Thoracic aorta (tissue), 2 donors: ENCODE measurements at places on chromosomes 12 and 14. TPM values are rescaled to one million over a fixed set of nuclear protein-coding genes. Genes with fewer than 3 reads are reported as not detected.

The TRHDE gene
- 3.7 TPM for total RNA-seq

The VWF gene
- 164 TPM for total RNA-seq

The GDF3 gene
- total RNA-seq = not detected

DNA sequence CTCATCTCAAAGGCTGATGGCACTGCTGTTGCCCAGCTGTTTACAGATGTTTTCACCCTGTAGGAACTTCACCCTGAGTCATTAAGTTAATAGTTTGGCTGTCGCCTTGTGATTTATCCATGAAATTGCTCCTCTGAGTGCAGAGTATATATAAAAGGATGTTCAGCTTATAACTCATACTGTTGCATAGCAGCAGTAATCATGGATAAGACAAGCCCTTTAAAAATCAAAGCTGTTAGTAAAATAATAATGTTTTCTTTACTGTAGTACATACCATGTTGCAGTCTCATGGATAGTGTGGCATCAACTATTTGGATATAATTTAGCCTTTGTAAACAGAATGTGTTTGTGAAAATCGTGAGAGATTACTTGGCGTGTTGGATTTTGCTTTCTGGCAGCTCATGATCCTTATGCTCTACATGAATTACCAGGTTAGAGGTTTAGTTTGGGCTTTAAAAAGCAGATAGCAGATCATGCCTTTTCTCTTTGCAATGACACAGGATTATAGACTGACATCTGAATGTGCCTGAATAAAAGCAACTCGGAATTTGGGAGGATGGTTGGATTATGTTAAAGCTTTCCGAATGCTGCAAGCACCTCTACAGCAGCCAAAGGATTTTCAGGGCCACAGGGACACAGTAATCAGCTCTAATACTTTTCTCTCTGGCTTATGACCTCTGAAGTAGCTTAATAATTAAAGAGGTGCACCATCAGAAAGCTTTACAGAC, 279.7 kb upstream of the ATP2B1 start:
- no peak for DNase-seq

DNA sequence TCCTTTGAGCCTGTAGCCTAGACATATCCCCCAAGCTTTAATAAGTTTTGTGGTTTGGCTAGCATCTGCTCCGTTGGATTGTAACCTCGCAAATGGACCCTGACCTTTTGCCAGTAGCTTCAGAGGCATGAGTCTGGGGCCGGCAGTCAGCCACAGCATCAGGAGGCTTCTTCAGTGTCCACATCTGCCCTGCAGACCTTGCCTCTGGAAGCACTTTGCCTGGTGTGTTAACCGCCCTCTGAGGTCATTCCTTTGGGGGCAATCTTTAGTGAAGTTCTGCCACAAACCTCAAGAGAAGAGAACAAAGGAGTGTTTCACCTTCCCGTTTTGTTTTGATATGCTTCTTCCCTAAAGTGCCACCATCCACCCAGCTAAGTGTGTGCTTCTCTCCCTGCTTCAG, 71.4 kb downstream of the GNS start:
- DNase-seq = no peak

GRCh38 chr14:92888896-92889295, 34.1 kb upstream of the CHGA start:
- no peak for DNase-seq

DNA sequence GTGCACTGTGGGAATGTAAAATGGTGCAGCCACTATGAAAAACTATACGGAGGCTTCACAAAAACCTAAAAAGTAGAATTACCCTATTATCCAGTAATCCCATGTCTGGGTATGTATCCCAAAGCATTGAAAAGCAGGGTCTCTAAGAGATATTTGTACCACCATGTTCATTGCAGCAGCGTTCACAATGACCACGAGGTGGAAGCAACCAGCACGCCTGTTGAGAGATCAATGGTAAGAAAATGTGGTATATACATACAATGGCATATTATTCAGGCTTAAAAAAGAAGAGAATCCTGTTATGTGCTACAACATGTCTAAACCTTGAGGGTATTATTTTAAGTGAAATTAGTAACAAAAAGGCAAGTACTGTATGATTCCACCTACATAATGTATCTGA, 910 bp upstream of the NOPCHAP1 start:
- DNase-seq = no peak

The BDKRB2 gene
- total RNA-seq = 2.6 TPM

- DNase-seq = no peak
These were observed 358.4 kb downstream of the DPF3 start for GRCh38 chr14:72535485-72535884.

The KRT78 gene
- total RNA-seq = not detected

The GRIP1 gene
- 0.28 TPM for total RNA-seq

- DNase-seq = no peak
These were observed 574.3 kb downstream of the KCNH5 start for GRCh38 chr14:62470935-62471334.

The TAS2R7 gene
- not detected for total RNA-seq

DNA sequence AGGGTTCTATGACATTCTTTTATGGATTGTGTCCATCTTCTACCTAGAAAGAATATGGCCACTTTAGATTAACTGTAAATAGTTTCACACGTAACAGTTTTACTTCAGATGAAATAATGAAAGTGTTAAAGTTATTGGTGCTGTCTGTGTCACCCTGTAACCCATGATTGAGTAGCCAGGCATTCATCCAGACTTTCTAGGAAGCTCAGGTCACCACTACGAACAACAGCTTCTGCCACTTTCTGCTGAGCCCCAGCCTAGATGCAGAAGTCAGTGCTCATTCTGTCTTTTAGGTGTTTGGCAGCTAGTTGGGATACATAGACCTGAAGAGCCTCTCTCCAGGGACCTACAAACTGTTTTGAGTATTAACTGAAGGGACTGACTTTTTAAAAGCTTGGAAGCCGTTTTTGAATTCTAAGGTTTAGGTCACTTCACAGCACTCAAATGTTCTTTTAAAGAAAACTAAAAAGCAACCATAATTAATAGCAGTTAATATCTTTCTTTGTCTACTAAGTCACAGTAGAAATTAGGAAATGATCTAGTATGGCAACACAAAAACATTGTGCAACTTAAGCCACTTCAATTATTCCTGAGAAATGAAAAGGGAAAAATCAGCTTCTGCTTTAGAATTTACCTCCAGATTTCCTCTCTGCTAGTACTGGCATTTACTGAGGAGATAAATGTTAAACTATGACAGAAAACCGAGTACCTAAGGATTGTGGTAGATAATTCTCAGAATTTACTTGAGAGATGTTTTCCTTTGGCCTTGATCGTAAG, 266.9 kb downstream of the CCDC91 start:
- DNase-seq = no peak

DNA sequence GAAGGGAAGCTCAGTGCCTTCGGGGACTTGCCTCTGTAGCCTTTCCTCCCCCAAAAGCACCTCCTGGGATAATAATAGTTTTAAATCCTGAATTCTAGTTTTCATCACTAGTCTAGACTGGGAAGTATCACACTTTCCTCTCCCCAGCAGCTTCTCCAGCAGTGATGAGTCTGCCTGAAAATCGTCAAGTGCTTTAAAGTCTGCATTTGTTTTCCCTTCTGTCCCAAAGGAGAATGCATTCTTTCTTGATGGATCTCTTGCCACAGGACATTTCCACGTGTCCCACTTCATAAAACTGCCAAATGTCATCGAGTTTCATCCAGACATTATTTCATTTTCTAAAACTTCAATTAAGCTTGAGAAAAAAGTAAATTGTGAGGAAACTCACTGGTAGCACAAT, 15.0 kb downstream of the CSRP2 start:
- no peak for DNase-seq

DNA sequence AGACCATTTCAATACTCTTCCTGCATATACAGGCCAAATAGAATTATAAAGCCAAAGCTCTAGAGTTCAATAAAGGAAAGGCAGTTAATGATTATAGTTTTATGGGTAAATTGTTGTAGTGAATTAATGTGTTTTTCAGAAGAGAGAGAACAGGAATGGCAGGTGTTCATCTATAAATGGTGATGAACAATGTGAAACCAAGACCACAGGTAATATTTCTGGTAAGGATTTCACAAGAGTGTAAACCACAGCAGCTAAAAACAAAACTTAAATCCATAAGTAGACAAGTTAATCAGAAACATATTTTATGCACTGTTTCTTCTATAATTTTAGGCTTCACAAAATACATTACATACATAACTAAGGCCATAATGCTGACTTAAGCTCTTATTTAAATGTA, 204.4 kb downstream of the SYT1 start:
- DNase-seq = no peak

The DYNC1H1 gene
- 517 TPM for total RNA-seq

The SMIM41 gene
- not detected for total RNA-seq

DNA sequence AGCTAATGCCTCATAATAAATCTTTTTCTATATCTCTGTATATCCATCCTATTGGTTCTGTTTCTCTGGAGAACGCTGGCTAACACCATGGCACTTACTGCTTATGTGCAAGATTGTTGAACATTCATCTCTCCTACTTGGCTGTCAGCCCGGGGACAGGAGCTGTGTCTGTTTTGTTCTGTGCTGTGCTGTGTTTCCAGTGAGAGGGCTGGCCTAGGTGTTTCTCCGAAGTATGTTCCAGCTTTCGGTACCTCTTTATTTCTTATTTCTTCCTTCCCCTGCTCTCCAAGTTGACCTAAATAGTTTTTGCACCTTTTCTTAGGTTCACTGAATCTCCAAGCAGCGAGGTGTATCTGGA, 18.8 kb upstream of the NR4A1 start:
- peak; percentile 70 for DNase-seq

DNA sequence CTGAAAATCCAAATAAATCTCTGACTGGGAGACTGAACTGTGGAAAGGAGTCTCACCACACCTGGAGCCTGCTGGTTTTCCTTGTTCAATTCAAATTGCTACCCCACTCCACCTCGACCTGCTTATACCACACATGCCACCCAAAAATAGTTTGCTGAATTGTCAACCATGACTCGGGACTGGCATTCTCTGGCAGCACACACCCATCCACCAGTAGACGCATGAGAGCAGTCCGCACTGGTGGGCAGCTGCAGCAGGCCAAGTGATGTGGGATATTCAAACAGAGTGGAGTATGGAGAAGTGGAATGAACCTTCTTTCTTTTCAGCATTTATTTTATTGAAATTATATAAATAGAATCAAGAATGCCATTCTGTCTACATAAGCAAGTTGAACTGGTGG, 38.7 kb upstream of the SYCP3 start:
- DNase-seq = no peak

The NAV3 gene
- total RNA-seq = 11.6 TPM

The MMP19 gene
- total RNA-seq = 72.9 TPM

DNA sequence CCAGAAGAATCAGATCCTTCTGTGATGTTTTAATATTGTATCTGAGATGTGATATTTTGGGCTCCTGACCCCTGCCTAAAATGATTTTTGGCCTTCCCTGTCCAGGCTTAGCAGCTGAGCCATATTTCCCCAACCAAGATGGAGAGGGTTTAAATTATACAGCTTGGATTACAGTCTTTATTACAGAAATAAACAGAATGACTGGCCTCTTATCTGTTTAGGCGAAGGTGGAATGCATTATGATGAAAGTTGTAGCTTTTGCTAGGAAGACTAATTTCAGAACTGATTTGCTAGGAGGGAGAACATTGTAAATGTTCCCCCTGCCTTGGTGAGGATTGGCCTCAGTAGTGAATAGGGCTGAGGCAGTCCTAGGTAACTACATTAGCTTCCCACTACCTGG, 23.3 kb downstream of the BMAL2 start:
- DNase-seq = no peak

The RHEBL1 gene
- total RNA-seq = 1.3 TPM

GRCh38 chr14:33952541-33952940, 1.7 kb upstream of the EGLN3 start:
- no peak for DNase-seq

DNA sequence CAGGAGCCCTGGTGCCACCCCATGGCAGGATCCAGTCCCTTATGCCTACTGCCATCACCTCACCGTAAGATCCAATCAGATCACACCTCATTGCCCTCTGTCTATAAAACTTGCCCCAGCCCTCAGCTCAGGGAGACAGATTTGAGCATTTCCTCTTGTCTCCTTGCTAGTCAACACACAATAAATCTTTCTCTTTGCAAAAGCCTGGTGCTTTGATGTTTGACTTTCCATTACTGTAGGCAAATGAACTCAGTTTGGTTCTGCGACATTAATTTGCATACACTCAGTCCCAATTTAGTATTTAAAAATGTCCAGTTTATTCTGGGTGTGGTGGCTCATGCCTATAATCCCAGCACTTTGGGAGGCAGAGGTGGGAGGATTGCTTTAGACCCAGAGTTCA, 188.4 kb downstream of the AEBP2 start:
- no peak for DNase-seq

The PAPOLA gene
- total RNA-seq = 152 TPM

DNA sequence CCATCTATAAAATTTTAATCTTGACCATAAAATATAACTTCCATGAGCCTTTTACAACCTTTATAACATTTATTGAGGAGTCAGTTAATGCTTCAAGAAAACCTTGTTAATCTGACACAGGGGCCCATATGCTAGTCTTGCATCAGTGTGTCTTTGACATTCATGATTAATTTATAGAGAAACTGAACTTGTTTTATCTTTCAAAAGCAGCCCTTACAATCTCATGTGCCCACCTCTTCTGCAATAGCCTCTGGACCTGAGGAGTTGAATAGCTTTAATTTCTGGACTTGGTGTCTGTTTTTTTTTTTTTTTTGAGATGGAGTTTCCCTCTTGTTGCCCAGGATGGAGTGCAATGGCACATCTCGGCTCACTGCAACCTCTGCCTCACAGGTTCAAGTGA, 8.6 kb upstream of the LPCAT3 start:
- no peak for DNase-seq

- DNase-seq = no peak
These were observed 24.8 kb downstream of the PRKCH start for GRCh38 chr14:61346221-61346620.

The DHRS2 gene
- not detected for total RNA-seq

- DNase-seq = no peak
These were observed 5.9 kb downstream of the ADGRD1 start for GRCh38 chr12:130959632-130960031.

The OSGEP gene
- 108 TPM for total RNA-seq

The DPPA3 gene
- total RNA-seq = not detected
